ENCODE measurements at places on chromosomes 5 and 9.

DNA sequence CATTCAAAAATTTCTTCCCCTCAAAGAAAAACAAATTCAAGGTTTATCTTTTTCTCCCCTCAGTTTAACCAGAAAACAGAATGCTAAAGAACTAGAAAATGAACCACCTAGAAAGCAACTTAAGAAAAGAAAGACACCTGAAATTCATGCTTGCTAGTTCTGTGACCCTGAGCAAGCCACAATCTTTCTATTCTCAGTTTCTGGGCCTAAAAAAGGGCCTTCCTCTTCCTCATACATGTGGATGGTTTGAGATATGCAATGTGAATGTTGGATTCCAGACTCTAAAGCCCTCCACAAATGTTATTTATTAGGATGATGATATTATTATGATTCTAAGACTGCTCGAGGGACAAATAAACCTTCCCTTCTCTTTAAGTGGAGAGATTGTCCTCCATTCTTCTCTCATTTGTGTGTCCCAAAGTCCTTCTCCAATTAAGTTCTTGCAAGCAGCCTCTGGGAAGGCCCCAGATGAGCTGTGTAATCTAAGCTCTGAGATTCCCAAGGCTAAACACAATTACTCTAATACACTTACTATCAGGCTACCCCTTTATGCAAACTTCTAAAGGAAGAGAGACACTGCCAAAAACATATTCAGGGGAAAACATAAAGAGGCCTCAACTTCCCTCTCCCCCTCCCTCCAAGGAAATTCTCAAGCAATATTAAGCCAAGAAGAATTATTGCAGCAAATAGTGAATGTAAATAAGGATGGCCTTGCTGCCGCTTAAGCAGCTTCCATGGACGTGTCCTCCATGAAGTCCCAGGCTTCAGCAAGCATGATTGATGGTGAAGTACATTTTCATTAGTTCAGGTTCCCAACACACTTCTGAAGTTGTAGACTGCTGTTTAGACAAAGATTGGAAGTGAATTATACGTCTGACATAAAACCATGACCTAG is 80.2 kb downstream of the PRKACG start:
- DNase-seq: no peak

DNA sequence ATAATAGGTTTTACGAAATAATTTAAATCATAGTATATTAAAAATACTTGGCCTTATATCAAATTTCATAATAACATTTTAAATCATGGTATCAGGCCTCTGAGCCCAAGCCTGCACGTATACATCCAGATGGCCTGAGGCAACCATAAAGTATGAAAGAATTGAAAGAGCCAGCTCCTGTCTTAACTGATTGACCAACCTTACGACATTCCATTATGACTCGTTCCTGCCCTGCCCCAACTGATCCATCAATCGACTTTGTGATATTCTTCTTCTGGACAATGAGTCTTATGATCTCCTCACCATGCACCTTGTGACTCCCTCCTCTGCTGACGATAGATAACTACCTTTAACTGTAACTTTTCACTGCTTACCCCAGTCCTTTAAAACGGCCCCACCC is 545.0 kb downstream of the MTRR start:
- no peak for DNase-seq

DNA sequence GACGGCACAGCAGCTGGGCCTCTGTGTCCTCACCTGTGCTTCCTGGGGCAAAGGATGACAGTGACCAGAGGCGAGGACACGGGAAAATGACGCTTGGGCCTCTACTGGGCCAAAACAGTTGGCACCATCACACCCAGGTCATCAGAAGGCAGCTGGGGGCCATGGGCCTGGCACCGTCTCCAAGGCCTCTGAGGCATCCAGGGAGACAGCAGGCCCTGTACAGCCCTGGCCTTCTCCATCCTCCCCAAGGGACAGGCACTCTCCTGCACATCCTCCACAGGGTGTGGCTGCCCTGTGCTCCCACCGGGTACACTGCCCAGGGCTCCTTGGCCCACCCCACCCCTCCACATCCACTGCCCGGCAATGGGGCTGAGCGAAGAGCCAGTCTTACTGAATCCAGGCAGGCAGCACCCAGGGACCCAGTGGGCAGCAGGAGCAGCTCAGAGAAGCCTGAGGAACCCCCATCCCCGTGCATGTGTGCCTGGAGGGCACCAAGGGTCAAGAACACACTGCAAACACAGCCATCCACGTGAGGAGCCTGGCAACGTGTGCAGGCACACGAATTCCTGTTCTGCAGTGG is 4.0 kb downstream of the LPCAT1 start:
- no peak for DNase-seq

DNA sequence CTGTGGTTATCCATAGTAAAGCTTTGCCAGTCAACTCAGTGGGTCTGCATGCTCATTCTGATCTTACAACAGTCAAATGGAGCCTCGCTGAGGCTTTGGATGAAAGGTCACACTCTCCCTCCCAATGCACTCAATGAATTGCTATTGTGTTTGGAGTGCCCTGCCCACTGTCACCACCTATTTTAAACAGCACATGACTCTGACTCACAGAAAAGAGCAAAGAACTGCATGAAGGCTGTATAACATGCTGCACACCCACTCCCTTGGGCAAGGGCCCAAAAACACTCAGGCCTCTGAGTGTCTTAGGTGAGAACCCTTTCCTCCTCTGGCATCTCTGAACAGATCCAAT is 118.7 kb upstream of the CCDC112 start:
- DNase-seq: no peak

- DNase-seq: no peak
Observed at GRCh38 chr5:158765407-158765806, 334.3 kb downstream of the EBF1 start.

DNA sequence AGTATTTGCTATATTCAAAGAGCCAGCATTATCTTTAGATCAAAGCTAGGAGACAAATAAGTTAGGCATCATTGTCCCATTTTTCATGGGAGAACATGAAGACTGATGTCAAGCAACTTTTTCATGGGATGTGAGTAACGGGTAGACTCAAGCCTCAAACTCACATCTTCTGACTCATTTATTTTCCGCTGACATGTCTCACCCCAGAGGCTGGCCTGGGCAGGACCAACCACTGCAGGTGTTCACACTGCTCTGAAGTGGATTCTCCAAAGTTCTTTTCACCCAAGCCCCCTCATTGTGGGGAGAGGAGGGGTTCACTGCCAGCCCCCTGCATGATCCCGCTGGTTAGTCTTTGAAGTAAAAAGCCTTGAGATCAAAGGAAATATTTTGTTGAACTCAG is 34.9 kb upstream of the BASP1 start:
- no peak for DNase-seq

DNA sequence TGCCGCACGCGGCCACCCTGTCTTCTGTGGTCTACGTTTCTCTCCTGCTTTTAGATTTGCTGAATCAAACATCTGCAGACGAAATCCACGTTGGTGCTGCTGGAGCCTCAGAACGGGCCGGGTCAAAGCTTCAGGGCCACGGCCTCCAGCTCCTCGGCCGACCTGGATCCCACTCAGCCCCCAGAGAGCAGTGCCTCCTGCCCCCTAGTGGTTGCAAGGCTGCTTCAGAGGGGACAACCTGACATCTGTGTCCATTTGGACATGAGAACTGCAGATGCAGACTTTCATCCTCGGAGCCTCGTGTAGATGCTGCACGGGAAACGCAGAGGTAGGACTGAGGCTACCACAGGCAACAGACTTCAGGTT is 23.0 kb upstream of the SLC6A3 start:
- no peak for DNase-seq

- no peak for DNase-seq
Observed at GRCh38 chr9:100213730-100214477, 114.9 kb downstream of the INVS start.

GRCh38 chr5:87103616-87104287 is 163.9 kb upstream of the RASA1 start:
- no peak for DNase-seq

- DNase-seq: no peak
Observed at GRCh38 chr5:43422143-43422542, 10.0 kb upstream of the CCL28 start.

GRCh38 chr5:56574778-56575177 is 240.6 kb upstream of the MAP3K1 start:
- no peak for DNase-seq

DNA sequence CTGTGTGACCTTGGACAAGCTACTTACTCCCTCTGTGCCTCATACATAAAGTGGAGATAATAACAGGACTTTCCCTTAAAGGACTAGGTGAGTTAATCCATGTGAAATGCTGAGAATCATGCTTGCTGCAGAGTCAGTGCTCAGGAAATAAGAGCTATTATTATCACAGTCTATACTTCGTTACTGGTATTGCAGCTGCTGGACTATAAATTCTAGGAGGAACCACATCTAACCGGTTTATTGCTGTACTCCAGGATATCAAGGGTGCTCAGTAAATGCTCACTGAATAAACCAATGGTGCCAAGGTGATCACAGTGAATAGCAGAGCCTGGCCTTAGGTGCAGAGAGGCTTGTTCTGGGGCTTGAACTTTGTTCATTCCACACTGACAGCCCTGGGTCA is 69.3 kb downstream of the HSPA4 start:
- no peak for DNase-seq

- DNase-seq: no peak
Observed at GRCh38 chr5:119945691-119946090, 316.3 kb downstream of the FAM170A start.

- DNase-seq: no peak
Observed at GRCh38 chr5:168263121-168263520, 28.3 kb upstream of the WWC1 start.

GRCh38 chr9:118017607-118018122 is 313.5 kb downstream of the TLR4 start:
- no peak for DNase-seq

DNA sequence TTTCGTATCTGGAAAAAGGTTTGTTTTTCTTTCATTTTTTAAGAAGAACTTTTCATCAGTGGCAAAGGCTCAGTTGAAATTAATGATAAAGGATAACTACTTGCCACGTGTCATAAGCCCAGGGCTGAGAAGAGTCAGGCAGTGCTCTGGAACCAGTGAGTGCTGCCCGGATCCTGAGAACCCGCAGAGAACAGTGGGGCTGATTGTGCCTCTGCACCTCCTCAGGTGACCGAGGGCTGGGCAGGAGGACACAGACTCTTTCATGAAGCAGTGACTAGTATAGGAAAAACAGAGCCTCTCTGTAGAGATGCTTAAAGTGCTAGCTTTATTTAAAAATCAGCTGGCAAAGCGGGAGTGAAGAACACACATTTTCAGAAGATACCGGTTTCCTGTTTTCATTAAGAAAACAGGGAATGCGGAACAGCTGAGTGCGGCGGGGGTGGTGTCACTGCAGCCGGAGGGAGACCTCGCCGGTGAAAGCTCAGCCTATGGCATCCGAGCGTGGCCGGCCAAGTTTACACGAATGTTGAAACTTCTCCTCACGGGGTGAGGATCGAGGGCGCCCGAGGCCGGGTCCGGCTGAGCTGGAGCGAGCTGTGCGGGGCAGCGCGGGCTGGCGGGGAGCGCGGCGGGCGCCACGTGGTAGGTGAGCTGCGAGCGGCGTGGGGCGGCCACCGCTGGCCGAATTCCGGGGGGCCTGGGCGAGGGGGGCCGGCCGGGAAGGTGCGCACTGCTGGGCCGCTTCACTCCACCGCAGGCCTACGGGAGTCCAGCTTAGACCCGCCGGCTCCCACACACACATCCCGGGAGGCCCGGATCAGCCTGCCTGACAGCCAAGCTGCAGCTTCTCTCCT is 134.7 kb upstream of the DMRT1 start:
- no peak for DNase-seq

- DNase-seq: no peak
Observed at GRCh38 chr9:75231167-75231566, 142.9 kb downstream of the OSTF1 start.

DNA sequence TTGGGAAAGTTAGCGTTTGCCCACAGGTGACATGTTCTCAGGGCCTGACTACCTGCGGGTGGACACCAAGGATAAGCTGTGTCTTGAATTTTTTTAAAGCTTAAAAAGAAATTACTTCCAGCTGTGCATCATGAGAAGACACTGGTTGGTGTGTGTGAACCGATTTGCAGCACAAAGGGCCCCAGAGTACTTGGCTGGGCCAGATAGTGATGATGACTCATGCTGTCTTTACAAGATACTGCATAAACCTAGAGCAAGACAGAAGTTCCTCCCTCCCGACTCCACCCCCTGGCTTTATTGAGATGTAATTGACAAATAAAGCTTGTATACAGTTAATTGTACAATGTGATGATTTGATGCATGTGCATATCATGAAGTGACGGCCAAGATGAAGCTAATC is 212.8 kb downstream of the NXNL2 start:
- no peak for DNase-seq

DNA sequence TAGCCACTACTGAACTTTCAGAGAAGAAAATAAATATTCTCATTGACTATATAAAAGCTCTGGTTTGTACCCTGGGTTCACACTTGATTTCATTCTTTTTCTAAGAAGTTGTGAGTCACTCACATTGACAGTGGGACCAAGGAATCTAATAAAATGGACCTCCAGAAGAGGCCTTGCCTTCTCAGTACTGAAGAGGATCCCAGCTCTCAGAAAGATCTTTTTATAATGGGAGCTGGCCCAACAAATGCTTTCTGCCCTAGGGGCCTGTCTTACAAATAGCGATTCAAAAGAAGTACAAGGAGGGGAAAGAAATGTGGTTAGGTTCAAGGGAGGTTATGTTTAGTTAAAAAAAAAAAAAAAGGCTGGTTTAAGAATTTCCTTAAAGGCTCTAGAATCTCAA is 237.9 kb downstream of the ISL1 start:
- no peak for DNase-seq

DNA sequence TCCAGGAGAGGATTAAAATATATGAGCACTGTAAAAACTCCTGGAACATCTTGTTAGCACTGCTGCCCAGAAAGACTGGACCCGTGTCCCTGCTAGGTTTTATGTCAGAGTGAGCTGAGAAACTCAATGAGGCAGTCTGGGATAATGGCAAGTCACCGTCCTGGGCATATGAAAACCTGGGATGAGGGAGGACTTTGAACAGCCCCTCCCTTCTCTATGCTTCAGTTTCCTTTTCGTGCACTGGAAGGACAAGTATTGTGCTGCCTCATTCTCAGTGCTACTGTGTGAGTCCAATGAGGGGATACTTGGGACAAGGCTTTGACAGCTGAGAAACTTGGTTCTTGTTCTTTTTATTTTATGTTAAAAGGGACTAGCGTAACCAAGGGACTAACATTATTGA is 143.0 kb upstream of the SHB start:
- DNase-seq: no peak

- no peak for DNase-seq
Observed at GRCh38 chr5:132865668-132866341, 464 bp downstream of the GDF9 start.

GRCh38 chr5:122704247-122705036 is 70.4 kb upstream of the SNX2 start:
- DNase-seq: no peak

DNA sequence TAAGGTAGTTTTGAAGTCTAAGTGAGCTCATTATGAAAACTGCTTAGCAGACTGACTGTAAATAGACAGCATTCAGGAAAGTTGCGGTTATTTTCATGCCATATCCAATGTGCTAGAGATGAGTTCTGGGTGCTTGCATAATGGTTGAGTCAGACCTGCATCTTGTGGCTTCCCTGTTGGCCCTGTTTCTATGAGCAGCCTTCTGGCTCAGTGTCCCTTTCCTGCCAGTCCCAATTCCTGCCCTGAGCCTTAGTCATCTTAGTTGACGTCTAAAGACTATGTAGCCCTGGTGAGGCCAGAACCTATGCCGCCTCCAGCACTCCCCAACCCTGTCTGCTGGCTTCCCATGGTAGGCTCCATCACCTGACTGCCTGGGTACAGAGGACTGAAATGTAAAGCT is 76.3 kb upstream of the TNFSF8 start:
- no peak for DNase-seq
